ENCODE measurements at places on chromosomes 3 and 15.

GRCh38 chr3:194951931-194952582 is 266.4 kb downstream of the FAM43A start:
- DNase-seq: no peak

GRCh38 chr3:177494216-177494615 is 296.9 kb upstream of the TBL1XR1 start:
- no peak for DNase-seq

- DNase-seq: no peak
Observed at GRCh38 chr3:117489663-117490079, 780.1 kb downstream of the TUSC7 start.

- no peak for DNase-seq
Observed at GRCh38 chr3:23540600-23540999, 265.2 kb upstream of the UBE2E1 start.

- DNase-seq: no peak
Observed at GRCh38 chr15:70437882-70438451, 325.4 kb downstream of the UACA start.

GRCh38 chr3:158308236-158308928 is 198.5 kb downstream of the RSRC1 start:
- DNase-seq: no peak

DNA sequence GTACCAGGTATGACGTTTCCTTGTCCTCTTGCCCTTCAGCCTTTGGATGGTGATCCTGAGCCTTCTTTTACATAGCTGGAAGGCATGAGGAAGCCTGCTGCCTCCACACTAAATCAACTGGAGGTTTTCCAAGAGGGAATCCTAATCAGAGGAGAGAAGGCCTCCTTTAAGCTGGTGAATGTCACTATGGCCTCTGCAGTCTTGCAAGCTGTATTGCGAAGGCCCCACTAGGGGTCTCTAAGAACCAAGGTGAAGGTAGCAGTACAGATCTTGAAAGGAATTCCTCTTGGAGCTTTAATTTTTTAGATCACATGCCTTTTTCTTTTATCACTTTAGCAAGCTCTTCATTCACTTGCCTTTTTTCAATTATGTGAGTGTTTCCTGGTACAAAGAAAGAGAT is 119.2 kb downstream of the GHSR start:
- no peak for DNase-seq

DNA sequence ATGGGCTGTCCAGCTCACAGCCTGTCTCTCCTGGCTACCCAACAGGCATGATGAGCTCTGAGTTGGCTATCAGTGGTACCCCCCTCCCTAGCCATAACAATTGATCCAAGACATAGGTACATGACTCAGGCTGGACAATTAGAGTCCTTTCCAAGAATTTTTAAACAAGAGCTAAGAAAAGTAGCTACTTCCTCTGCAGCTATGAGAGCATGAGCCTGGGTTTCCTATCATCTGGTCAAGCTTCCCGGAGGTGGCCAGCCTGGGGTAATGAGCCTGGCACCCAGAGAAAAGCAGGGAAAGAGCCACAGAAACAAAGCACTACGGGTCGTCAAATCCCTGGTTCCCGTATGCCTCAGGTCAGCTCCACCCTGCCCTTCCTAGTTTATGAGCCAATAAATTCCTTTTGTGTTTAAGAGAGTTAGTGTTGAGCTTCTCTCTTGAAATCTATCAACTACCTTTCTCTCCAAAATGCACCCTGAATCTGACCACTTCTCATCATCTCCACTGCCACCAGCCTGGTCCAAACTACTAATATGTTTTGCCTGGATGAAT is 2.3 kb upstream of the SLC51B start:
- DNase-seq: no peak
